ENCODE measurements at places on chromosomes 7 and 10.

DNA sequence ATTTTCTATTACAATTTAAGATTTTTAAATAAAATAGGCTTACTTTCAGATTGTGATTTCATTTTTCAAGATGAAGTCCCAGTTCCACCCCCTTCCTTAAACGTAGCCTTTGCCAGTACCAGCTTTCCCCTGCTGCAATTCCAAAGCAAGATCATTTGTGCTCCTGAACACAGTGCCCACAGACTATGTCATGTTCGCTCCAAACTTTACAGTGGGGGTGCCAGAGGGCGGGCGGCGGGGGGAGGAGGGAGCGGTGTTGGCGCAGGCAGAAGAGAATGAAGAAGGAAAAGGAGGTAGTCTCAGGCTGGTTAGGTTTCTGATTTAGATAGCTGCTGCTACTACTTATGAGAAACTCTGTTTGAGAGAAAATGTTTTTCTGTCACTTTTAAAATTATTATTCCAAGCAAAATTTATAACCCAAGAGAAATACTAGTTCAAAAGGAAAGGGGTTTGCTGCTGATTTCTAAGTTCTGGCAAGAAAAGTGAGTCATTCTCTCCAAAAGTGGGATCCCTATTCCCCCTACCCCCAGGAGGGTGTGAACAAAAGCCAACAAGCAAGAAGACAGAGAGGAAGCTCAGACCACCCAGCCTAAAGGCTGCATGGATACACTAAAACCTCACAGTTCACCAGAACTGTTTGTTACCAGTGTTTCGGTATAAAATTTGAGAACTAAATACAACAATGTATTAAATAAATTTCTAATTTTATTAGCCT is 109.6 kb downstream of the SRPK2 start:
- no peak for DNase-seq

DNA sequence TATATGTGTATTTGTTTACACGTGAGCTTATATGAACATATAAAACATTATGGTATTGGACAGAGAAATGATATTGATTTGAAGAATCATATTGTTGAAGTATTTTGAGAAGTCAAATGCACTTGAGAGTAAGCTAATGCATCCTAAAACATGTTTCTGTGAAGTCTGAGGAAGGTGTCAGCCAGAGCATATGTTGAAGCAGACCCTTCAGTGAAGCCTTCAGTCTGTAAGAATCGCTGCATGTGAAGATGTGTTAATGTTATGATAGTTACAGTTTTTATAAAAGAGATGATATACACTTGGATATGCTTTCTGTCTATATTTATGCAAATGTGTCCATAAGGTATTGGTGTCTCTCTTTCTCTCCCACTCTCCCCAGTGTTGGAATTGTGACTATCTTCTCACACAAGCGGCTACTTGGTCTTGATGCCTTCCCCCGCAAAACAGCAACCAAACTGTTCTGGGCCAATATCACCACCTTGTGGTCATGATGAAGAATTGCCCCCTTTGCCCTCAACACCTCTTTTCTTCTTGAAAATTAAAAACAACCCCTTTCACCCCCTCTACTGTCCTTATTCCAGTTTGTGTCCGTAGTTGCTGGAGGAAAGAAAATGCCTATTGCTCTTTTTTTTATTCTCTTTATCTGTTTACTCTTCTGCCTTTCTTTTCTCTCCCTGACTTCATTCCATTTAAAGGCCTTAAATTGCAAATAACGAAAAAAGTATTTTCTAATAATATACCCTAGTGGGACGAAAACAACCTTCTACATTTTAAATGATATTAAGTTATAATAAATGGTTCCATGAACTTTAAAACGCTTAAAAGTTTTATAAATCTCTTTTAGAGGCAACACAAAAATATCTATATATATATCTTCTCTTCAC is 64.9 kb downstream of the IKZF1 start:
- DNase-seq = no peak

- no peak for DNase-seq
These were observed 131.7 kb downstream of the TEX36 start for GRCh38 chr10:125551247-125551646.

GRCh38 chr10:96840841-96841518 is 8.9 kb downstream of the LCOR start:
- no peak for DNase-seq

GRCh38 chr7:140053812-140054539 is 8.8 kb downstream of the PARP12 start:
- DNase-seq = no peak

DNA sequence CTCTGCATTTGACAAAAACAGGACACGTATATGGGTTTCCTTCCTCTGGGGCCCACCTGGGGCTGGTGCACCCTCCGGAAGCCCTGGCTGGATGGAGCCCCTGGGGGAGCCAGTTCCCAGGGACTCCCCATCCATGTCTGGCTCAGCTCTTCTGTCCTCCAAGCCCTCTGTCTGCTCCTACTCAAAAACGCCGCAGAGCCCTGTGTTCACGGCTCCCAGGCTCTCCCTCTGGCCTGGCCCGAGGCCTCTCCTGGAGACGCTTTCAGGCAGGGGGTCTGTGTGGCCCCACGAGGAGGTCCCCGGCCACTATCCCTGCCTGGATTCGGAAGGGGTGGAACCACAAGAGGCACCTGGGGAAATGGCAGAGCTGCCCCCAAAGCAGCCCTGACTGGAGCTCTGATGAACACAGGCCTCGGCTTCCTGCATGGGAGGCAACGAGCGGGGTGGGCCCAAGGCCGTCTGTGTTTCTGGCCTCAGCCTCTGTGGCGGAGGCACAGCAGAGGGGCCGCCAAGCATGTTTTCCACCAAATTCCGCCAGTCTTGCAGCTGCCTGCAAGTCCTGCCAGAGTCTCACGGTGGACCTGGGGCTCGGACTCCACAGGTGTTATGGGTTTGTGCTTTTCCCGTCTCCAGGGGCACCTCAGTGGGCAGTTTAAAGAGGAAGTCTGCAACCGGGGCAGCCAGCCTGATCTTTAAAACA is 22.6 kb upstream of the INPP5A start:
- peak; percentile 48 for DNase-seq

GRCh38 chr10:3538656-3539531 is 246.1 kb downstream of the KLF6 start:
- DNase-seq = peak; percentile 46

GRCh38 chr7:116534790-116535189 is 10.0 kb downstream of the CAV1 start:
- no peak for DNase-seq
